ENCODE measurements at places on chromosomes 3 and 15.

DNA sequence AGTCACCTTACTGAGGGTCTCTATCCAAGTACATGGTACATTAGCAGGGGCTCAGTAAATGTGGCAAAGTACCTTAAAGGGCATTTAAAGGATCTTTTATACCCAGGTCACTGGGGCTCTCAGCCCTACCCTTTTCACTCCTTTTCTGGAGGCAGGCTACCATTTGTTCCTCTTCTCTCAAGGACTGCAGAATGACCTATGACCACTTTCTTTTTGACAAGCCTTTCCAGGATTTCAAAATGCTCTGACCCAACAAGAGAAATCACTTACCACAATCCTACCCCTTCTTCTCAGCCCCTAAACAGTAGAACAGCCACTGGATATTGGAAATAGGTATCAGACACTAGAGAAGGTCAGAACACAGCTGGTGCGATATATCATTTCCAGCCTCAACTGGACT is 221.8 kb upstream of the TPRG1 start:
- no peak for DNase-seq

- no peak for DNase-seq
These were observed 154.3 kb upstream of the PLAAT1 start for GRCh38 chr3:193086681-193087080.

- no peak for DNase-seq
These were observed 285.6 kb upstream of the COL8A1 start for GRCh38 chr3:99352811-99353210.

DNA sequence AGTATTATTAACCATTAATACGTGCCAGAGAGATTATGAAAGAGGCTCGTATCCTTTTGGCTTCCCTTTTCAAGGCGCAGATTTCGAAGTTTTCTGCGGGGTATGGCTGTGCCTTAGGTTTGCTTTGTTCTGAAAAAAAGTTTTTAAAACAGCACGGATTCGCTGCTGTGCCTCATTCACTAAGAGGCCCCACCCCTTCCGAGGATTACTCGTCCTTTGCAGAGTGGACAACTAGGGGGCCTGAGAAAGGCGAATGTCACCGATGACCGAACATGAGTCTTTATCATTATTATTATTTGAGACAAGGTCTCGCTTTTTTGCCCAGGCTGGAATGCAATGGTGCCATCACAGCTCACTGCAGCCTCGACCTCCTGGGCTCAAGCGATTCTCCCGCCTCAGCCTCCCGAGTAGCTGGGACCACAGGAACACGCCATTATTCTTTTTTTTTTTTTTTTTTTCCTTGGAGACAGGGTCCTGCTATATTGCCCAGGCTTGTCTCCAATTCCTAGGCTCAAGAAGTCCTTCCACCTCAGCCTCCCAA is 684 bp upstream of the RPS27L start:
- DNase-seq, result no peak

DNA sequence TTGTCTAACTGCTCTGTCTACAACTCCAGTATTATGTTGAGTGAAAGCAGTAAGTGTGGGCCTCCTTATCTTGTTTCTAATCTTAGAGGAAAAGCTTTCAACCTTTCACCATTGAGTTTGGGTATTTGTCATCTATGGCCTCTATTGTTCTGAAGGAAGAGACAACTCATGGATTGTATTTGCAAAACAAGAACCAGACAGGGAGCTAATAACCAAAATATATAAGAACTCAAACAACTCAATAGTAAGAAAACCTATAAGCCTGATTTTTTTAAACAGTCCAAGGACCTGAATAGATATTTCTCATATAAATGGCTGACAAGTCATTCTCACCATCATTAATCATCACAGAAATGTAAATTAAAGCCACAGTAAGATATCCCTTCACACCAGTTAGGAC is 113.0 kb downstream of the TAFA4 start:
- DNase-seq, result no peak

GRCh38 chr3:100163787-100164186 is 49.5 kb upstream of the FILIP1L start:
- no peak for DNase-seq

GRCh38 chr3:179512378-179512777 is 50.3 kb upstream of the ACTL6A start:
- DNase-seq, result no peak

- no peak for DNase-seq
These were observed 683.4 kb upstream of the CFAP20DC start for GRCh38 chr3:59733041-59733809.

GRCh38 chr3:99711351-99711750 is 73.0 kb downstream of the COL8A1 start:
- no peak for DNase-seq

- no peak for DNase-seq
These were observed 26.8 kb downstream of the PAQR5 start for GRCh38 chr15:69325456-69325971.

GRCh38 chr15:58908550-58909309 is 24.7 kb downstream of the SLTM start:
- peak; percentile 17 for DNase-seq

- no peak for DNase-seq
These were observed 33.3 kb downstream of the FMN1 start for GRCh38 chr15:33161209-33161608.

- DNase-seq, result no peak
These were observed 558 bp upstream of the IL17RC start for GRCh38 chr3:9916346-9916733.

DNA sequence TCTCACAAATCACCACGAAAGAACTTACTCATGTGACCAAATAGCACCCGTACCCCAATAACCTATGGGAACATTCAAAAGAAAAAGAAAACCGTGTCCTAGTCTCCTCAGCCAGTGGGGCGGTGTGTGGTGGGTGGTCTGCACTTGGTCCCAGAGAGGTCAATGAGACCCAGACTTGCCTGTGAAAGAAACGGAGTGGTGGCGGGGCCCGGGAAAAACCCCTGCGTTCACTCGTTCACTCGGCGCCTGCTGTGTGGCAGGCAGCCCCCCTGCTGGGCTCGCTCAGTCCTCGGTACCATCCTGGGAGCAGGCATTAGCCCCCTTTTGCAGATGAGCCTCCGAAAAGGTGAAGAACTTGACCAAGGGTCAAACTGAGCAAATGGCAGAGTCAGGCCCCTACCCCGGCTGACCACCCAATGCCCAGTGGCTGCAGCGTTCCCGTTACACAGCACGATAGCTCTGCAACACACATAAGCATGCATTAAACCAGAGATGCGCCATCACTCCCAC is 36.0 kb downstream of the ZDHHC19 start:
- no peak for DNase-seq

DNA sequence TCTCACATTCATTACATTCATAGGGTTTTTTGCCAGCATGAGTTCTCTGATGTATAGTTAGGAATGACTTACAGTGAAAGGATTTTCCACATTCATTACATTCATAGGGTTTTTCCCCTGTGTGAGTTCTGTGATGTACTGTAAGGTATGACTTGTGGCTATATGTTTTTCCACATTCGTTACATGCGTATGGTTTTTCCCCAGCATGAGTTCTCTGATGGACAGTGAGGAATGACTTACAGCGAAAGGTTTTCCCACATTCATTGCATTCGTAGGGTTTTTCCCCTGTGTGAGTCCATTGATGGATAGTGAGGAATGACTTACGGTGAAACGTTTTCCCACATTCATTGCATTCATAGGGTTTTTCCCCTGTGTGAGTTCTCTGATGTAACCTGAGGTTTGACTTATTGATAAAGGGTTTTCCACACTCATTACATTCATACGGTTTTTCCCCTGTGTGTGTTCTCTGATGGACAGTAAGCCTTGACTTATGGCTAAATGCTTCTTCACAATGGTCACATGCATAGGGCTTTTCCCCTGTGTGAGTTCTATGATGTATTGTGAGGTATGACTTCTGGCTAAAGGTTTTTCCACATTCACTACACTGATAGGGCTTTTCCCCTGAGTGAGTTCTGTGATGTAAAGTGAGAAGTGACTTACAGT is 47.4 kb downstream of the ZNF717 start:
- DNase-seq, result no peak

DNA sequence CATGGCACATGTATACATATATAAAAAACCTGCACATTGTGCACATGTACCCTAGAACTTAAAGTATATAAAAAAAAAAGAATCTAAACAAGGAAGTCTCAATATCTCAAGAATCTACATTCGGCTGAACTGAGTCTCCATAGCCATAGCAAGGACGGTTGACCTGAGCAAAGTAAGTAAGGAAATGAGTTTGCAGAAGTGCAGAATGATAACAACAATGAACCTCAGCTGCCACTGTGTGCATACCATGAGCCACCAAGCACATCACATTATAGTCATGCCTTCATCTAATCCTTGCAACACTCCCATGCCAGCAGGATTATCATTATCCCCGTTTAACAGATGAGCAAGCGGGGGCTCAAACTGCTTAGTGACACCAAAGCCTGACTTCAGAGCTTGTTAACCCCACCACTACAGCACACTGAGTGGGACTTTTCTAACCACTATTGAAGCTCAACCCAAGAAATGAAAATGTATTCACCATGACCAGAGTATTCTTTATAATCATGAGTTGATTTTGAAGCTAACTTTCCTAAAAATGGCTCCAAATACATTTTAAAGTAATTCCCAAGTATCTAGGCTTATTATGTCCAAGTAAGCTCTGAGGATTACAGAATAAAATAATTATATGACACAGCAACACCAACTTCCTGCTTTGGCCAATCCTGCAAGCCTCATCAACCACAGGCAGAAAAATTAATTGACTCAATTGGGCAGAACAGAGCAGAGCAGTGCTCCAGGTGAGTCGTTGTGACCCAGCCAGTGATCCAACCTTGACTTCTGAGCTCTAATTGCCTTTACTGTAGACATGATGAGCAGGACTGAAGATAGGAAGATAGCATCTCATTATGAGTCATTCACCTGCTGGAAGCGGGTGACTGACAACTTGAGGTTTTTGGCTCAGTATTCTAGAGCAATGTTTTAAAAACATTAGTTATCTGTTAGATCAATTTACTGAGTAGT is 47.3 kb upstream of the IL12A start:
- no peak for DNase-seq

DNA sequence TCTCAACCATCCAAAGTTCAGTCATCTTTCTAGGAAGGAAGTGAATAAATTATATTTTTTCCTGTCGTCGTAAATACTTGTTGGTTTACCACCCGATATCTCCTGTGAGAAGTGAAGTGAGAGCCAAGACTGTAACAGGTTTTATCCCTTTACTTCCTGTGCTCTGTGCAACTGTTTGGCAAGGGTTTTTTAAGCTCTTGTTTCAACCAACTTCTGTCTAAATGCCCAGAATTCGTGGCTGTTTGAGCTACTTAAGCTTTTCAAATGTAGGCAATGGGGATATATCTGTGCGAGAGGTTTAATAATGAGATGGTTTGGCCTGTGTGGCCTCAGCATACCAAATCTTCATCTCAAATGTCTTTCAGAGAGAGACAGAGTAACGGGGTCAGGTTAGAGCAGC is 134.7 kb downstream of the LRTM1 start:
- no peak for DNase-seq

DNA sequence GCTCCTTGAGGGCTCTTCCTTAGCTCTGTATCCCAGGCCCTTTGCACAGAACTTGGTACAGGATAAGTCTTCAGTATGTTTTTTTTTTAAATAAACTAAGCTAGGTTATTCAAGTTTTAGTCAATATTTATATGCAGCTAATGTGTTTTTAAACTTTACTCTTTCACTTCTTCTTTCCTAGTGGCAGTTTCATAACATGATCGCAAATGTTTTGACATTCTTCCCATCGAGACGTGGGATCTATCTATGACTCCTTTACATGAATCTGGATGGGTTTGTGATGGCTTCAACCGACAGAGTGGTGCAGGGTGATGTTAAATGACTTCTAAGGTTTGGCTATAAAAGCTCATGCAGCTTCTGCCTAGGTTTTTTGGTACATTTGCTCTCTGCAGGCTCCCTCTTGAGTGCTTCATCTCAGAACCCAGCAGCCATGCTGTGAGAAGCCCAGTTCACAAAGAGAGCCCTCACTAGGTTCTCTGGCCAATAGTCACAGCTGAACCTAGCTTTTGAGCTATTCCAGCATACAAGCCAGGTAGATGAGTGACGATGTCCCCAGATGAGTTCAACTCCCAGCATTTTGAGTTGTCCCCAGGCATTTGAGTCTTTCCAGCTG is 13.5 kb upstream of the MECOM start:
- no peak for DNase-seq

GRCh38 chr3:48567090-48567489 is 3.5 kb upstream of the UCN2 start:
- DNase-seq, result no peak

DNA sequence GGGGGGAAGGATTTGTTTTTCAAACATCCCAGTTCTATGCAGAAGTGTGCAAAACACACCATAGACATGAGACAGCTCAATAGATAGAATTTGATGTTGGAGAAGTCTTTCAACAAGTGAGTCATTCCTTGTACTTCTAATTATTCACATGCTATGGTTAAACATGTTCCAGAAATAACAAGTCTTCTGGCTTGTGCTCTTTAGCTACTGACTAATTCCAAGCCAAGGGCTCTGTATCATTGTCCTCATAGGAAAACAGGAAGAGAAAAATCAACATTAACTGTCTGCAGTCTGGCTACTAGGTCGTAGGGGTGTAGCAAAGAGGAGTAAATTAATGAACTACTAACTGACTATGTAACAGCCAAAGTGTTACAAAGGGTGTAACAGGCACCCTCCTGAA is 25.8 kb downstream of the LDHAL6B start:
- DNase-seq, result no peak

GRCh38 chr3:55885721-55886120 is 398.6 kb upstream of the WNT5A start:
- DNase-seq, result no peak

DNA sequence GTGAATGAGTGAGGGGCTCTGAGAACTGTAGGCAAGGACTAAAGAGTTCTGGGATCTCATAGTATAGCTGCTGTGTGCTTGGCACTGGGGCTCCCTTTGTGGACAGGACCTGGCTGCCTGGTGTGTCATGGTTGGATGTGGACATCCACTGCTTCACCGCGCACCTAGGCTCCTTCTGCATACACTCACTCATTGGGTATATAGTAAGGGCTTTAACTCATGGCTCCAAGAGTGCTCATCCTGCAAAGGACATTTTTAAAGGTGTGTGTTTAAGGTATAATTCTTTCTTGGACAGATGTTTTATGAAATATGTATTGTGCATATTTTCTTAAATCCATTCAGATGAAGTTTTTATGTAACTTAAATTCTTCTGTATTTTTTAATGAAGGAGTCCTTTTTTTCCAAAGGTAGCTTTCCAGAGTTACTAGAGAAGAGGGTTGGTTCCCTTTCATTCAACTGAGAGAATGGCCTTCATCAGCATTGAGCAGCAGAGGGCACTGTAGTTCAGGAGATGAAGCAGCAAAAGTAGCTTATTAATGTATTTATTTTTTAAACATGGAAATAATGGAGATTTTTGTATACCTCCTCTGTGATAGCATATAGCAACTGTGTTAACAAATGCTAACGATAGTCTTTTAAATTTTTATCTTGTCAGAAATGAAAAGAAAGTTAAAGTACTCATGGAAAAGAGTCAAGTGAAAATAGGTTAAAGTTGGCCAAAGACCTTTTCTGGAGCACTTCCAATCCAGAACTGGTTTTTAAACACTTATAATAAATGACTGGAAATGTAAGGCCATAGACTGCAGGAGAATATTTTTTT is 25.2 kb downstream of the OXNAD1 start:
- peak; percentile 52 for DNase-seq
